NCI-H2107 (cell line): ENCODE measurements at places on chromosomes 13 and 19.

DNA sequence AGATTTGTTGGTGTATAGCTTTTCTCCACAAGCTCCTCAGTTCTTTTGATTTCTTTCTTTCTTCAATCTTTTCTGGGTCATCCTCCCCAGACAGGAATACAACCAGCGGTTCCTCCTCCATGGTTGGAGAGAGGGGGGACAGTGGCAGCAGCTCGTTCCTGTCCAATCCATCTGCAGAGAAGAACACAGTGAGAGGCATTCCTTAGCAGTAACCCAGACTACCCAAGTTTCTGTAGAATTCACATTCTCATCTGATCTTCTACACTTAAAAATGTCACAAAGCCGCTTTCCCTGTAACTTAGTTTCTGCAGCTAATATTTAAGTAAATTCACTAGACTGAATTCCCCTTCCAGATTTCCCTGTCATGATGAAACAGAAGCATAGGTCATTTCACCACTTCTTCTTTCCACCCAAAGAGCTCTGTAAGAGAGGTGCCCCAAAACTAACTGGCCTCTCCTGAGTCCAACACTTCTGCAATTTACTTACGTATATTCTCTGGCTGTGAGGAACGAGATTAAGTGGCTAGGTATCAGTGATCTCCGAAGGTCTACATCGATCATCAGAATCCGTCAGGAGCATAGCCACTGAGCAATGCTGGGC is 171.9 kb downstream of the TBC1D4 start:
- DNase-seq, result no peak

GRCh38 chr19:56123266-56123891 is 2.3 kb upstream of the ZNF787 start:
- no peak for DNase-seq

DNA sequence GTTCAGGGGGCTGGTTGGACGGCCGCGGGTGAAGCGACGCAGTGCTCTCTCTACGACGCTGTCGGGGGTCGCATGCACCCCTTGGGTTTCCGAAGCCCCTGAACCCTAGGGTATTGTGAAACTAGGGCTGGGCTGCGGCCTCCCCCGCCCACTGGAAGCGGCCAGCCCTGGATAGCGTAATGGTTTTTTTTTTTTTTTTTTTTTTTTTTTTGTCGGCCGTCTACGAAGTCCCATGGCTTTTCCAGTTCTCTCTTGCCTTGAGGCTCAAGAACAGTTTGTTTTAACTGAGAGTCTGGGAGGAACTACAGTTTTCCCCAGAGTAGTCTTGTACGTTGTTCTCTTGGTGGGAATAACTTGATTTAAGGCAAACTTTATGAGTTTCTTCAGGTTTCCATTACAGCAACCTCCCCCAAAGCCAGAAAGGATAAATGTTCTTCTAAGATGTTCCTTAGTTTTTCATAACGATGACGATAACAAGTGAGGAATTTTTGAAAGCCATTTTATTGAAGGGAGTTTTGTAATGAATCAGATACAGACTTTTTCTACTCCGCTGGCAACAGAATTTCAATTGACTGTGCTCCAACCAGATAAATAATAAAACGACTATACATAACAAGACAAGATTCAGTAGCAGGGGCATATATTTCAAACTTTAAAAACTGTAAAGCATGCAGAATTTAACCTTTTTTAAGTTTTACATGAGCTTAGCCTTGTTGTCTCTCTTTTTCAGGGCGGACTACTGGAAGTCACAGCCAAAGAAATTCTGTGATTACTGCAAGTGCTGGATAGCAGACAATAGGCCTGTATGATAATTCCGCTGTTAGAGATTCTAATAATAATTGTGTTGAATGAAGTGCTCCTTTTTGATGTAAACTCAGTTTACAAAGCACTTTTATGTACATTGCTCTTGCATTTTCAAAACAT is 867 bp downstream of the WBP4 start:
- DNase-seq, result peak; percentile 17

DNA sequence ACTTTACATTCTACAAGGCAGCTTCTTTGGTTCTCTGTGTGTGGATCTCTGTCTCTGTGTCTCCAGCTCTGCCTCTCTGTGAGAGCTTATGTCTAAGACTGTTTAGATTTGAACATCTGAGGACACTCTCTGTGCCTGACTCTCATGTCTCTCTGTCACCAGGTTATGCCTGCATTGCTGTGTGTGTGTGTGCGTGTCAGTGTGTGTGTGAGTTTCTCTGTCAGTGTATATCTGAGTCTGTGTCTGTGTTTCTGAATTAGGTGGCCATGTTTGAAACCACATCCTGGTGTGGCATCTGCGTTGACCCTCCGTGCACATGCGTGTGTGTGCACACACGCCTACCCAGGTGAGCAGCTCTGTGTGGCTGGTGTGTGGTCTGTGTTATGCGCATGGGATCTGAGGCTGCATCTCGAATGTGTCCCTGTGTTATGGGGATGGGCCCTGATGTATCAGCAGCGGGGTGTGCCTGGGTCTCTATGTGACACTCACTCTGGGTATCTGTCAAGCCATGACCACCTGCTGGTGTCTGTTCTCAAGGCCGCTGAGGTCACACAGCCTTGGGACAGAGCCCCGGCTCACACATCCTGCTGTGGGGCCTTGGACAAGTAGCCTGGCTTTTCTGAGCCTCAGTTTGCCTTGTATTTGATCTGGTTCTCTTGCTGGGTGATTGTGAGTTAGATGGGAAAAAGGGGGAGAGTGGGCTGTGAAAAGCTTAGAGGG is 6.7 kb downstream of the ATP1A3 start:
- DNase-seq, result no peak

GRCh38 chr19:8611877-8612806 is 1.6 kb upstream of the ADAMTS10 start:
- DNase-seq, result no peak

GRCh38 chr13:109668433-109669233 is 117.8 kb downstream of the IRS2 start:
- no peak for DNase-seq

GRCh38 chr13:95745289-95745688 is 68.3 kb downstream of the DNAJC3 start:
- DNase-seq, result no peak

GRCh38 chr13:59477011-59477410 is 686.7 kb downstream of the DIAPH3 start:
- DNase-seq, result no peak

DNA sequence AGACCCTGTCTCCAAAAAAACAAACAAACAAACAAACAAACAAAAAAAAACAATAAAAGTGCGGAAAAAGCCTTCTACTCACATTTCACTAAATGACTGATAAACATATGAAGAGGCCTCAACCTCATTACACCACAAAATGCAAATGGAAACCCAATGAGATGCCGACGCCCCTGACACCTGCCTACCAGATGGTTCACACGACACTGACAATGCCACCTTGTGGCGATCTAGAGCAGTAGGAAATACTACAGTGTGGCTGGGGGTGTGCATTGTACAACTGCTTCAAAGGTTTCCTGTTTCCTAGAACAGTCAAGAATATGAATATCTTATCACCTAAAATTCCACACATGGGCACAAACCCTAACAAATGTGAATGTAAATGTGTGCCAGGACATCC is 14.0 kb downstream of the SCGB2B2 start:
- no peak for DNase-seq

GRCh38 chr13:45339867-45340266 is 1.1 kb downstream of the TPT1 start:
- no peak for DNase-seq

DNA sequence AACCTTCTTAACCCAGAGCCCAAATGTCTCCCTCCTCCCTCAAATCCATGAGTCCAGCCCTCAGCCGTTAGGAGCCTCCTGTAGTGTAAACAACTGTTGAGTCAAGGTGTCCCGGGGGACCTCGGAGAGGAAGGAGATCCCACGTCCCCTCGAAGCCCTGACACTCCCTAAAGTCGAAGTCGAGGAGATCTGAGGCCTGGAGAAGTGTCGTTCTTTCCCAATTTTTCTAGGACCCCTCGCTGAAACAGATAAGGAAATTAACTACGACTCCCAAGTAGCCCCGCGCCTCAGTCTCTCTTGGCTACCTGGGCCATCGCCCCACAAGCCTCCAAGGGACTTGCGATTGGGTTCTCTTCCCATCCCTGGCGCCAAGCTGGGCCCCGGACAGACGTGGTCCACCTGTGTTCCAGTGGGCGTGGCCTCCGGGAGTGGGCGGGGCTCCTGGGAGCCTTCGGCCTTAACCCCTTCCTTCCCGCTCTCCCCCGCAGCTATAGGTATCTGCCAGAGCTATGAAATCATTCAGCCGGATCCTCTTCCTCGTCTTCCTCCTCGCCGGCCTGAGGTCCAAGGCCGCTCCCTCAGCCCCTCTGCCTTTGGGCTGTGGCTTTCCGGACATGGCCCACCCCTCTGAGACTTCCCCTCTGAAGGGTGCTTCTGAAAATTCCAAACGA is 869 bp downstream of the GFY start:
- DNase-seq, result no peak

- DNase-seq, result no peak
Measured at GRCh38 chr19:2055931-2056836, 5.1 kb upstream of the MKNK2 start.

GRCh38 chr13:82634946-82635345 is 1247.3 kb downstream of the SLITRK1 start:
- DNase-seq, result no peak

- no peak for DNase-seq
Measured at GRCh38 chr13:34591129-34591528, 350.9 kb upstream of the NBEA start.

GRCh38 chr19:33284756-33285155 is 17.6 kb downstream of the CEBPA start:
- DNase-seq, result no peak

GRCh38 chr13:43977911-43978310 is 98.2 kb downstream of the LACC1 start:
- DNase-seq, result no peak

DNA sequence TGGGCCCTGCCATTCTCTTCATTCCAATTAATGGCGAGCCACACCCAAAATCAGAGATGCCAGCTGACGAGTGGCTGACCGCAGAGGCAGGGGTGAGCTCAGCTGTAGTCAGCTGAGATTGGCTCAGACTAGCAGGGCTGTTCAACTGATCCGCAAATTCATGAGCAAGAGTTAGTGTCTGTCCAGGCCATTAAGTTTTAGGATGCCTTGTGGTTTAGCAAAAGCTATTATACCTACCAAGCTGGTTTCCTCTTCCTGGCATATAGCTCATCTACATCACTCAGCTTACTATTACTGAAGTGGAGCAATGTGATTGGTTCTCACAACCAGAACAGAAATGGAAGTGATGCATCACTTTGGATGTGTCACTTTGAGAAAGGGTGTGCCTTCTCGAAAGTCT is 148.7 kb downstream of the NALCN start:
- DNase-seq, result no peak

DNA sequence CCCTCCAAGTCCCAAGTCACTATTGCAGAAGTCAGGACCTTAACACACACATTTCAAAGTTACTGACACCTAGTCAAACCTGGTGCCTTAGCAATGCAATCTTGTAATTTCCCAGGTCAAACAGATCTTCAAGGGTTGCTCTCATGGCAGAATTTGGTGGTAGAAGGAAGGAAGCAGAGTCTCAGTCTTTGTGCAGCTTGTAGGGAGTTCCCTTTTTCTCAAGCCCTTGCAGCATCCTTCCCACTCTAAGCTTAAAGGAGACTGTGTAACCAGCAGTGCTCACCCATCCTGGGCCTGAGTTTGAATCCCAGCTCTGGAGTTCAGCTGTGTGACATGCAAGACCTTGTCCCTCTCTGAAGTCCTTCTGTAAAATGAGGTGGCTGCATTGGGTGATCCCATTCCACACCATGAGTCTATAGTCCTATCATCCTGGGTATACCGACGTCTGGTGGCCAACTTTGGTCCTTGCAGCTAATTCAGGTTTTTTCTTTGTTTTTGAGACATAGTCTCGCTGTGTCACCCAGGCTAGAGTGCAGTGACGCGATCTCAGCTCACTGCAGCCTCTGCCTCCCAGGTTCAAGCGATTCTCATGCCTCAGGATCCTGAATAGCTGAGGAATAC is 9.8 kb downstream of the SIGLEC10 start:
- DNase-seq, result no peak

- DNase-seq, result no peak
Measured at GRCh38 chr19:18558202-18558555, 509 bp downstream of the KXD1 start.

DNA sequence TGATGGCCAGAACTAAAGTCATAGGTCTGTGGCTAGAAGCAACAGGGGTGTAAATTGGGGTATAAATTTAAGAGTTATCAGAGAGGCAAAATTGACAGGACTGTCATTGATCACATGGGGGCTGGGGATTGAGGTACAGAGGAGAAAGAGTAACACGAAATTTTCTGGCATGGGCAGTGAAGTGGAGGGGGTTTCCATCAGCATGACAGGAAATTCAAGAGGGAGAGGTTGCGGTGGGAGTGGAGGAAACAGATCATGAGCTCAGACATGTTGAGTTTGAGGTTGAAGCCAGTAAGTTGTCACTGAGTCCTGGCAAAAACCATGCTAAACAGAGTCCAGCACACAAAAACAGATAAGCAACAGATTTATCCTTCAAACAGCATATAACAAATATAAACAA is 192.1 kb upstream of the TSC22D1 start:
- DNase-seq, result no peak

DNA sequence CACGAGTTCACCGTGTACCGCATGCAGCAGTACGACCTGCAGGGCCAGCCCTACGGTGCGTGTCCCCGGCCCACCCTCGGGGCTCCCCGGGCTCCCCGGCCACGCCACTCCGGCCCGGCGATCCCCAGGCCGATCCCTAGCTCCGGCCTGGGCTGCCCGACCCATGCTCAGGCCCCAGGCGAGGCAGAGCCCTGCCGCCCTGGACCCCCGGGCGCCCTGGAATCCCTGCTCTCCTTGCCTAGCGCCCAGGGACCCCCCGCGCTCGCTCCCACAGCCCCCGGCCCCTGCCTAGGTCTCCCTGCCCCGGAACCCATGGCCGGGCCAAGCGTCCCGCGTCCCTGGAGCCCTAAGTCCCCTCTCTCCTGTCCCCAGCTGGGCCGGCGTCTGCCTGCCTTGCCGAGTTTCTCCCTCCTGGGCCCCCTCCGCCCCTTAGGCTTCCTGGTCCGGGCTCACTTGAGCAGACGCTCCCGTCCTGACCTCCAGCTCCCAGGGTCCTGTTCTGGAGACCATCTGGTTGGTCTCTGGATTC is 494 bp downstream of the NCLN start:
- DNase-seq, result no peak

- DNase-seq, result no peak
Measured at GRCh38 chr13:41271456-41272285, 8.3 kb upstream of the MTRF1 start.

- no peak for DNase-seq
Measured at GRCh38 chr19:28498404-28498976, 714.5 kb downstream of the UQCRFS1 start.

DNA sequence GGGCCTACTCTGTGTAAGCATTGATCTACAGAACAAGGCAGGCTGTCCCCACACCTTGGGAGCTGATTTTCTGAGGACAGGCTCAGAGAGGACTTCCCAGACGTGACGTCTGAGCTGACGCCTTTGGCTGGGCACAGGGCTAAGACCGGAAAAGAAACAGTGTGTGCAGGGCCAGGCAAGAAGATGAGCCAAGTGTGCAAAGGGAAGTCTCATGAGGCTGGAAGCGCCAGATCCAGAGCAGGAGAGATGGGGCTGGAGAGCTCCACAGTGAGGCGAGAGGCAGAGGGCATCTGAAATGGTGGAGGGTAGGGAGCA is 12.7 kb downstream of the IGLON5 start:
- DNase-seq, result no peak
